ENCODE measurements at places on chromosomes 5 and 9. TPM values are rescaled to one million over a fixed set of nuclear protein-coding genes. Genes with fewer than 3 reads are reported as not detected.

GRCh38 chr9:127970401-127971313 lies 10.1 kb downstream of the EEIG1 start:
- H3K27me3 ChIP-seq = peaks cover 14% of the 10 kb centered on the region
- no peaks in the 10 kb centered on the region for H3K36me3 ChIP-seq
- DNase-seq = no peak
- H3K27ac ChIP-seq = peak overlapping the region; percentile 46
- peaks cover 34% of the 10 kb centered on the region for H3K4me1 ChIP-seq
- H3K4me3 ChIP-seq = peak overlapping the region; percentile 8

The MARVELD2 gene
- 1.6 TPM for total RNA-seq

GRCh38 chr9:77843076-77843870 lies 188.3 kb downstream of the GNAQ start:
- H3K27me3 ChIP-seq = no peaks in the 10 kb centered on the region
- H3K4me1 ChIP-seq = peaks cover 27% of the 10 kb centered on the region
- H3K27ac ChIP-seq = no peak overlapping the region
- DNase-seq = no peak
- no peak overlapping the region for H3K4me3 ChIP-seq

The GMCL2 gene
- total RNA-seq = not detected

The ZSWIM6 gene
- total RNA-seq = 50.2 TPM

GRCh38 chr5:53667621-53668020 lies 107.2 kb downstream of the NDUFS4 start:
- H3K4me3 ChIP-seq = no peak overlapping the region
- no peak for DNase-seq
- no peak overlapping the region for H3K27ac ChIP-seq
- H3K36me3 ChIP-seq = peaks cover 21% of the 10 kb centered on the region
- H3K4me1 ChIP-seq = no peaks in the 10 kb centered on the region

- DNase-seq = no peak
- no peak overlapping the region for H3K4me3 ChIP-seq
- no peak overlapping the region for H3K27ac ChIP-seq
Observed at GRCh38 chr9:34545497-34545896, 22.7 kb upstream of the ENHO start.

DNA sequence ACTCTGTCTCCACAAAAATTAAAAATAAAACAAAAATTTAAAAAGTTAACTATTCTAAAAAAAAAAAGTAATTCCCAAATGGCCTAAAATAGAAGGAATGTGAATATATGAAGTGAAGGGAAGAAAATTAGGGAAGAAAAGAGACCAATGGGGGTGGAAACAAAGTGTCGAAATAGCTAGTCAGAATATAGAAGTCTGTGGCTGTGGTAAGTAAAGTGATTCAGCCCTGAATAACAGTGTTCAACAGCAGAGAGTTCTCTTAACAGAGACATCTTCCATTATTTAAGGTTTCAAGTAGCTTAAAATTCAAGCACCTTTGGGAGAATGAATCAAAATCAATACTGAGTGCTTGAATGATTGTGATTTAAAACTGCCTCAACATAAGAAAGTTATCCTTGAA lies 51.7 kb downstream of the LPAR1 start:
- H3K36me3 ChIP-seq = no peaks in the 10 kb centered on the region
- no peak overlapping the region for H3K4me3 ChIP-seq
- DNase-seq = no peak
- H3K27me3 ChIP-seq = peaks cover 1% of the 10 kb centered on the region

The LCN12 gene
- total RNA-seq = 2.9 TPM

The FIBCD1 gene
- total RNA-seq = not detected

- H3K27ac ChIP-seq = no peak overlapping the region
- DNase-seq = no peak
- H3K4me1 ChIP-seq = peaks cover 2% of the 10 kb centered on the region
- H3K36me3 ChIP-seq = no peaks in the 10 kb centered on the region
Observed at GRCh38 chr9:87766697-87767096, 40.8 kb downstream of the CTSL start.

The NR5A1 gene
- total RNA-seq = not detected

DNA sequence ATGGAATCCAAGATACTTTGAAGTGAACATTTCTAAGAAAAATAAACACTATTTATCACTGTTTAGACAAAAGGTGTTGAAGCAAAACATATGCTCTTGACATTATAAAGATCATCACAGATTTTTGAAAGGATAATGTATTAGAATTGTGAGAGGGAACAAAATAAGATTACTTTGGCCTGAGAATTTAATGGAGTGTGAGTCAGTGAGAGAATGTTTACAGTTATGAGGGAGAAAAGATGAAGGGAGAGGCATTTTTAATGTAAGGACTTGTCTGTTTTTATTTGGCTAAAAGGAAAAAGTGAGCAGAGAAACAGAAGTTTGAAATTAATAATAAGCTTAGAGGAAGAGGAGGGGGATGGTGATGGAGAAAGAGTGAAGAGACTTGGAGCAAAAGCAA lies 1010.1 kb downstream of the EFNA5 start:
- H3K4me1 ChIP-seq = no peaks in the 10 kb centered on the region
- no peak overlapping the region for H3K4me3 ChIP-seq
- H3K27me3 ChIP-seq = no peaks in the 10 kb centered on the region
- no peaks in the 10 kb centered on the region for H3K36me3 ChIP-seq
- H3K27ac ChIP-seq = no peak overlapping the region

The NHP2 gene
- total RNA-seq = 128 TPM

- H3K36me3 ChIP-seq = no peaks in the 10 kb centered on the region
- no peak overlapping the region for H3K4me3 ChIP-seq
- peaks cover 3% of the 10 kb centered on the region for H3K4me1 ChIP-seq
- no peak overlapping the region for H3K27ac ChIP-seq
- no peak for DNase-seq
Observed at GRCh38 chr5:37701868-37702267, 138.0 kb downstream of the GDNF start.

The EGFLAM gene
- 13.2 TPM for total RNA-seq

The SSNA1 gene
- total RNA-seq = 37.3 TPM

DNA sequence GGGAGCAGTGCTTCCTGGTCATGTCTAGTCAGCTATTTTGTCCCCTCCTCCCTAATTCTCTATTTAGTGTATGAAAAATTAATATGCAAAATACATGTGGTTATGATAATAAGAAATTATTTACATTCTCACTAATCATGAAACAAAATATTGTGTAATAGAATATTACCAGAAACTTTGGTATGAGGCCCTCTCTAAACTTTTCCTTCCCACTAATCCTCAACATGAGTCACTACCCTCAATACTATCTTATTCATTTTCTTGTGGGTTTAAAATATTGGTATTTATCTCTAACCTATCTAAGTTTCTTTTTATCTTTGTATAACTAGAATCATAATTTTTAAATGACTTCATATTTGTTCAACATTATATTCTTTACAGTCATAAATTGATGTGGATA lies 545.9 kb upstream of the PTPRD start:
- no peak overlapping the region for H3K27ac ChIP-seq
- H3K4me3 ChIP-seq = no peak overlapping the region
- no peaks in the 10 kb centered on the region for H3K36me3 ChIP-seq

The OLFML2A gene
- total RNA-seq = not detected

The MLANA gene
- not detected for total RNA-seq

- H3K4me3 ChIP-seq = no peak overlapping the region
- no peak for DNase-seq
- H3K27ac ChIP-seq = no peak overlapping the region
- H3K27me3 ChIP-seq = no peaks in the 10 kb centered on the region
- H3K4me1 ChIP-seq = peaks cover 6% of the 10 kb centered on the region
Observed at GRCh38 chr5:8956659-8957058, 589.2 kb downstream of the SEMA5A start.

GRCh38 chr5:2895876-2896275 lies 144.4 kb upstream of the IRX2 start:
- H3K4me3 ChIP-seq = no peak overlapping the region
- H3K27me3 ChIP-seq = peaks cover 8% of the 10 kb centered on the region
- H3K27ac ChIP-seq = no peak overlapping the region
- DNase-seq = no peak

The C8G gene
- total RNA-seq = 14.5 TPM

The MYMK gene
- total RNA-seq = not detected

The FBXW11 gene
- 110 TPM for total RNA-seq

- no peak overlapping the region for H3K4me3 ChIP-seq
- no peaks in the 10 kb centered on the region for H3K4me1 ChIP-seq
- no peak overlapping the region for H3K27ac ChIP-seq
- no peak for DNase-seq
Observed at GRCh38 chr5:136020383-136021015, 8.3 kb upstream of the TGFBI start.
